ENCODE measurements at places on chromosomes 1 and 21. TPM values are rescaled to one million over a fixed set of nuclear protein-coding genes. Genes with fewer than 3 reads are reported as not detected.
A peak's percentile ranks its signal among the peaks of the same experiment; 100 is the strongest.

PLA2G5 gene
- not detected for polyA plus RNA-seq

GPR25 gene
- polyA plus RNA-seq: not detected

LINGO4 gene
- polyA plus RNA-seq: not detected

DNA sequence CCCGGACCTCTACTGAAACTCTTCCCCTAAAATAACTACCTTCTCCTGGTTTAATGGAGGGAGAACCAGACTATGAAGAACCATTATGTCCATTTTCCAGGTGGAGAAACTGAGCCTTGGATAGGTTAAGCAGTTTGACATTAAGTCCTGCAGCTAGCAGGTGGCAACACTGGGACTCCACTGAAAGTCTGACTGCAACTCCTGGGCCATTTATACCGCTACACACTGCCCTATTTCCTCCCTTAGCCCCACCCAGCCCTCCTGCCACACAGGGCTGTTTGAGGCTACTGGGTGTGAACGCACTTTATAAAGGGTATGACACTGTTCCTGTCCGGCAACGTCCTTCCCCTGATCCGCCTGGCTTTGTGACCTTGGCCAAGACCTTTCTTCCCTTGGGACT lies 511 bp upstream of the INPP5B start:
- no peak for DNase-seq

- no peak for DNase-seq
These were observed 17.9 kb upstream of the MPL start for GRCh38 chr1:43319766-43320165.

- DNase-seq: no peak
These were observed 2.3 kb downstream of the LDLRAD2 start for GRCh38 chr1:21814241-21814918.

DNA sequence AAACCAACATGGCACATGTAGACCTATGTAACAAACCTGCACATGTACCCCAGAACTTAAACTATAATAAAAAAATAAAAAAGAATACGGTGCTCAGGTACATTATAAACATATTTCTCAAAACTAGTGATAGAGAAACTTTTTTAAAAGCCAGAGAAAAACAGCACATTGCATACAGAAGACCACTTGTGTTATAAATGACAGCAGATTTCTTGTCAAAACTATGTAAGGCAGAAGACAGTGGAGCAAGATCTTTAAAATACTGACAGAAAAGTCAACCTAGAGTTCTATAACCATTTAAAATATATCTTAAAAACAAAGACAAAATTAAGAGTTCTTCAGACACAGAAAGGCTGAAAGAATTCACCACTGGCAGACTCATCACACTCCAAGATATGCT lies 144.7 kb downstream of the NEGR1 start:
- DNase-seq: no peak

- DNase-seq: no peak
These were observed 39.8 kb downstream of the WNT2B start for GRCh38 chr1:112548547-112548946.

DNA sequence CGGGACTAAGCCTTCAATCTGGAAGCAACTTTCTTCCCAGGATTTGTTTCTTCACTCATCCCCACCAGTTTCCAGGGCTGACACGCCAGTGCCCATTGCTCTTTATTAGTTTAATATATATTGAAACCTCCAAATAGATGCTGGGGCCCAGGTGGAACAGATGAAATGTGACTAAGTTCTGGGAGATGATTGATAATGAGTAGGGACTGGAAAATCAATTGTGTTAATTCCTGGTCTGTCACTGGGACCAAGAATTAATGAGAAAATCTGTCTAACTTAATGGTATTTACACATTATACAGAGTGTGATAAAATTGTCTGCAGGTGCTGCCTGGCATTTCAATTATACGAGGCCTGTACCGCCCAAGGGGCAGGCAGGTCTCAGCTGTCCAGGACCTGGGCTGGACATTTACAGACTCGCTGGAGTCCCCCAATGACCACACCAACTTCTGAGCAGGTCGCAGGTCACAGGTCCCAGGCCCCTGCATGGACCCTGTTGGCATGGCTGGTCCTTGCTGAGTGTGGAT lies 35.8 kb downstream of the UBIAD1 start:
- DNase-seq: no peak

- DNase-seq: no peak
These were observed 7.5 kb downstream of the TENT5B start for GRCh38 chr1:27005166-27005530.

- DNase-seq: no peak
These were observed 775 bp upstream of the EFCAB14 start for GRCh38 chr1:46719689-46720088.

- no peak for DNase-seq
These were observed 67.0 kb downstream of the ARHGEF16 start for GRCh38 chr1:3521426-3521825.

- DNase-seq: no peak
These were observed 141.1 kb downstream of the TRIM33 start for GRCh38 chr1:114369930-114370329.

DNA sequence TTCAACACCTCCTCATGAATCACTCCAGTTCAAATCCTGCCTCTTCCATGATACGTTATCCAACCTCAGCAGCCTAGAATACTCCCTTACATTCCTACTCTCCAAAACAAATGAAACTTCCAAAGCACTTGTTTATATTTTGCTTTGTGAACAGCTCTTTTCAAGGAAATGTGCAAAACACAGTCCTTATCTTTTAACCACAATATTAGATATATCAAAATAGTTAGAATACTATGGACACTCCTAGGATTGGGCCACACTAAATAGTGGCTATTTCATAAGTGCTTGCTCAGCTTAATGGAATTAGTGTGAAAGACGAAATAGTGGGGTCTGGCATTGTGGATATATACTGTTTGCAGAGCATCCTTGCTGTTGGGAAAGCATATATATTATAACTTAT lies 173.5 kb downstream of the ZC3H11B start:
- peak; percentile 27 for DNase-seq
